ENCODE measurements at places on chromosomes 2 and 18.

DNA sequence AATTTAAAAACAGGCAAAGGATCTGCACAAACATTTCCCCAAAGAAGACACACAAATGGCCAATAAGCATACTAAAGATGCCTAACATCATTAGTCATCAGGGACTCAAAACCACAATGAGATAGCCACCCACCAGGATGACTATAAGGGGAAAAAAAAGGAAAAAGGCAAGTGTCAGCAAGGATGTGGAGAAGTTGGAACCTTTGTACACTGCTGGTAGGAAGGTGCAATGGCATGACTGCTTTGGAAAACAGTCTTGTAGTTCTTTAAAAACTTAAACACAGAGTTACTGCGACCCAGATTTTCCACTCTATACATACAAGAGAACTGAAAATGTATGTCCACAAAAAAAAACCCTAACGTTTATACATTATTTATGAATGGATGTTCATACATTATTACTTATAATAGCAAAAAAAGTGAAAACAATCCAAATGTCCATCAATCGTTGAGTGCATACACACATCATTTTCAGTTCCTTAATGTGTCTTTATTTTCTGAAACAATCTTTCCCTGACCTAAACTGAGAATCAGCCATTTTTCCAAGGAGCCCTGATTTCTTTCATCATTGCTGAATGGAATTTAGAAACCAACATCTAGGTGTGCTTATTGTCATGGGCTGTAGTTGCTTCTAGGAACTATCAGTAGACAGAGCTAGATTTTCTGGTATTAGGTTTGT lies 64.7 kb upstream of the TLK1 start:
- no peak for DNase-seq

DNA sequence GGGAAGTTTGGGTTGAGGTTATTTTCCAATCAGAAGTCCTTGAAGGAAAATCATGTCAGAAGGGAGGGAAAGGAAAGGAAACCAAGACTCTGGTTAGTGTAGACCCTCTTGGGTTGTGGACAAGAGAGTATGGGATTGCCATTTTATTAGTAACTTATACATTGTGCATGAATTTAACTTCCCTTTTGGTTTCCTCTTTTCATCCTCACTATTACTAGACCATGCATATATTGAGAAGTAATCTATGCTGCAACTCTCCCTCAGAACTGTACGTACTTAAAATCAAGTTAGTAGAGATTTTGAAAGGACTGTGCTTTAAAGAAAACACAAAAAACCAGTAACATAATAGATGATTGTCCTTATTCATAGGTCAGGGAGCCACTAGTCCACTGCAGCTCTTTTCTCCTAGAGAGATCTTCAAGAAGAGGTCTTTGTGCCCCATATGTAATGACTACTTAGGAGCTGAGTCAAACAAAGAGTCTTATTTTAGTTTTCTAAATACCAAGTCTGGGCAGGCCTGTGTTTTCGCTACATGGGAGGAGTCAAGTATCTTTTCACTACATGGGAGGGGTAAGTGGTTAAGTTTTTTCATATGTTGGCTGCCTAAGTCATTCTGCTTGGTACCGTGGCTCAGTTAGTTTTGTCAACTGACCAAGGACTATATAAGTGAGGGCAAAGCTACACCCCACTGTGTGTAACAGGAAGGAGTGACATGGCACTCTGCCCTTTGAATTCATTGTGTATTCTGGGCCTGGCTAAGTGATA lies 25.2 kb upstream of the FAM117B start:
- peak; percentile 50 for DNase-seq

- DNase-seq = no peak
Observed at GRCh38 chr2:221200184-221200839, 371.8 kb downstream of the EPHA4 start.

DNA sequence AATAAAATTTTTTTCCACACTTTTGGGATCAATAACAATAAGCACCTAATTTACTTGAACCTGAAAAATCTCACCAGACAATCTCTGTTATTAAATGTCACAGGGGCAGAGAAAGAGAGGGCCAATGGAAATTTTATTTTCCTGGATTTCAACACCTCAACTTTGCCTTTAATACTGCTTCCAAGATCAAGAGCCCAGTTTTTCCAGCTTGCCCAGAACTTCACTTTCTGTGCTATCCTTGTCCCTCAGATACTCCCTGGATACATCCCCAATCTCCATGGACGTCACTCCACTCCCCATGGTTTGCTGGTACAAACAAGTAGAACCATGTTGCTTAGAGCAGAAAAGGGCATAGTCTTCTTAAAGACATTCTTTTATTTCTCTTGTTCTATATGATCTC lies 29.3 kb upstream of the PID1 start:
- no peak for DNase-seq

GRCh38 chr2:124485659-124486058 lies 460.6 kb downstream of the CNTNAP5 start:
- no peak for DNase-seq

DNA sequence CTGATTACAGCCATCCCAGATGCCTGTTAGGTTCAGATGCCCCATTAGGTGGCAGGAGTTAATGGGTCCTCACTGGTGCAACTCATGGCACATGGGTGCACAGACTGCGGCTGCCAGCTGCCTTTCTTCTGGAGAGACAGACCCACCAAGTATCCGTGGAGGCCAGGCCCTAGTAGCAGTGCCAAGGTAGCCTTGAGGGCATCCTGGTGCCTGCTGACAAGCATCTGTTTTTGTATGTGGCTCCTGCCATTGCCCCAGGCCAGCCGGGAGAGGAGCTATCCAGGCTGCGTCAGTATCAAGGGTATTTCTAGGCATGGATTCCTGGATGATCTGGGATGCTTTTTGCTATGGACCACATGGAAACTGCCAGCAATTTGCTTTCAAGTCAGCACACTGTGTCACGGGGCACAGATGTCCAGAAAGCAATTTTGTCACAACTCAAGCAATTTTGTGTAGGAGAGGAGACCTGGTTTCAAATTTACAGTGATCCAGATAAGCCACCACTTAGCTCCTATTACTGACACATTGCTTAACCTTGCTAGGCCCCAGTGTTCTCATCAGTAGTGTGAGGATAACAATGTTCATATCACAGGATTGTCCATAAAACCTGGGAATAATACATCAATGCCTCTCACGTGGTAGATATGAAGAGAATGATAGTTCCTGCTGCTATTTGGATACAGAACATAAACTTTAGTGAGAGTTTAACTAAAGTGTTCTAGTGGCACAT lies 815.1 kb upstream of the RAB6C start:
- DNase-seq = no peak

DNA sequence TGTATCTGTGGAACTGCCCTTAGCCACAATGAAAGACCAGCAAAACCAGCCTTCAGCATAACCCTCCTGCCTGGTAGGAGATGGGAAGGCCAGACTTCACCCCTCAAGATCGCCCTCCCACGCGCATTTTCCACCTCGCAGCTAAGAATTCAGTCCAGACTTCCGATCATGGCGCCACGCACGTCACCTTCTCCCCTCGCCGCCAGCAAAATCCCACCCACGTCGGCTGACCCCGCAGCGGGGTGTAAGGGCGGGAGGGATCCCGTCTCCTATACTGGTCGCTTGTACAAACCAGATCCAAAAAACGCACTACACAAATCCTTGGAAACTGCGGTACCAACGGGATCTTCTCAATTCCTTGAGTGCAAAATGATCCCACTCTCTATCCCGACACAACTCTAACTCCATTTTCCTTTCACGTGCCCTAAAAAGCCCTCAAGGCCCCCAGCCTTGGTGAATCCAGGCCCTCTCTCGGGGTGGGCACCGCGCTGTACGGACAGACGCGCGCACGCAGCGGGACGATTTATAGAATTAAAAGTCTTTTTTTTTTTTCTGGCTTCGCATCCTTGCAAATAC lies 1.0 kb upstream of the BMPR2 start:
- DNase-seq = peak; percentile 23

Measured in activated CD4-positive, alpha-beta T cell treated with anti-CD3 and anti-CD28 coated beads, Interleukin-10, Interleukin-2, amounts not matched to agents 100 ng/mL and 50 ng/mL, durations not matched to agents 16 hours and 8 hours (primary cell).